Activated T-helper 17 cell treated with anti-CD3 and anti-CD28 coated beads, Interleukin-2, amount 50 U/mL, for 72 hours (primary cell): ENCODE measurements at places on chromosomes 13 and 19. TPM values are rescaled to one million over a fixed set of nuclear protein-coding genes. Genes with fewer than 3 reads are reported as not detected.

PRODH2 gene
- total RNA-seq, result 0.13 TPM

GRCh38 chr19:50721441-50722137 is 1.6 kb upstream of the CLEC11A start:
- no peak for ATAC-seq

- no peak for ATAC-seq
These were observed 112.3 kb downstream of the GADD45B start for GRCh38 chr19:2588081-2588777.

DNA sequence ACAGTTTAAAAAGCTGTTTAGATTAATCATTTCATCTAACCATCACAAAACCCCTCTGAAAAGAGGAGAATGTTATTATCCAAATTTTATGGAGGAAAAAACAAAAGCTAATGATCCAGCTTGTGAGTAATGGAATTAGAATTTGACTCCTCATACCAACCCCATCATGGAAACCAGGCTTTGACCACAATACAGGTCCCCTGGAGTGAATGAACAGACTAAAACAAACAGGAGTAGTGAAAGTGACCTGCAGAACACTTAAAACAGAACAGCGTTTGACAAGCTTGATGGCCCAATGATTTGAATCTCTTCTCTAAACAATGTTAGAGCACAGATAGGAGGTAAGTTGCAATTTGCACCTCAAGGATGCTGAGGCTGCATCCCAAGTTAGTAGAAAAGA is 230.0 kb downstream of the DCT start:
- no peak for ATAC-seq

DNA sequence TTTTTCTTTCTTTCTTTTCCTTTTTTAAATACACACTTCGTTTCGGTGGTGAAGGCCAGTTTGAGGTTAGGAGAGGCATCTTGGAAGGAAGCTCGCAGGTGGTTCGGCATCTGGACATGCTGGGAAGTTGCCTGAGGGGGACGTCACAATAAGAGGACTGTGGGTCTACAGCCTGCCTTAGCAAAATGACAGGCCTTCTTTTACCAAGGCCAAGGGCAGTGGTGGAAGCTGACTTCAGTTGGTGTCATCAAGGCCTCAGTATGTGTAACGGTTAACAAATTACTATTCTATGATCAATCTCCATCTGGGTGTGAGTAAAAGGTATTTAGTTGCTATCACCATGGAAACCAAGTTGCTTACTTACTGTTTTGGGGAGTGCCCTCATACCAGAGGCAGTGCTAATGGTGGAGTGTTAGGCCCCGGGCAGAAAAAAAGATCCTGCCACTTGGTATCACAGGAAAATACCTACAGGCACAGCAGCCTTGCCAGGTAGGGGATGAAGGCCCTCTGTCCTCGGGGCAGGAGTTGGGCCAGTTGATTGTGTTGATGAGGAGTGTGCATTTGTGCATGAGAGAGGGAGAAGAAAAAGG is 10.3 kb downstream of the ACTN4 start:
- peak; percentile 61 for ATAC-seq

DNA sequence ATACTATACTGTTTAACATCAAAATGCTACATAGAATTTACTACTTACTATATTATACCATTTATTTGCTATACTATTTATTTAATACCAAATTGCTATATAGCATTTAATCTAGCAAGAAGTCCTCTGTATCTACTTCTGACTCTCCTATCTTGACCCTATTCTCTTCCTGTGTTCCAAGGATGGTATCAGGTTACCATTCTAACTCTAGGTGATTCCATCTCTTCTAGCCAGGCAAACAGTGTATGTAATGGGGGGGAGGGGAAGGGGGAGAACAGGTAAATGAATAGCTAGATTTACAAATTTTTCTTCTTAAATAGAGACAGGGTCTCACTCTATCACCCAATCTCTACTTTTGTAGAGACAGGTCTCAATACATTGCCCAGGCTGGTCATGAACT is 200.3 kb downstream of the DIAPH3 start:
- no peak for ATAC-seq

- ATAC-seq, result peak; percentile 19
These were observed 7.3 kb downstream of the NKPD1 start for GRCh38 chr19:45153339-45154063.

DNA sequence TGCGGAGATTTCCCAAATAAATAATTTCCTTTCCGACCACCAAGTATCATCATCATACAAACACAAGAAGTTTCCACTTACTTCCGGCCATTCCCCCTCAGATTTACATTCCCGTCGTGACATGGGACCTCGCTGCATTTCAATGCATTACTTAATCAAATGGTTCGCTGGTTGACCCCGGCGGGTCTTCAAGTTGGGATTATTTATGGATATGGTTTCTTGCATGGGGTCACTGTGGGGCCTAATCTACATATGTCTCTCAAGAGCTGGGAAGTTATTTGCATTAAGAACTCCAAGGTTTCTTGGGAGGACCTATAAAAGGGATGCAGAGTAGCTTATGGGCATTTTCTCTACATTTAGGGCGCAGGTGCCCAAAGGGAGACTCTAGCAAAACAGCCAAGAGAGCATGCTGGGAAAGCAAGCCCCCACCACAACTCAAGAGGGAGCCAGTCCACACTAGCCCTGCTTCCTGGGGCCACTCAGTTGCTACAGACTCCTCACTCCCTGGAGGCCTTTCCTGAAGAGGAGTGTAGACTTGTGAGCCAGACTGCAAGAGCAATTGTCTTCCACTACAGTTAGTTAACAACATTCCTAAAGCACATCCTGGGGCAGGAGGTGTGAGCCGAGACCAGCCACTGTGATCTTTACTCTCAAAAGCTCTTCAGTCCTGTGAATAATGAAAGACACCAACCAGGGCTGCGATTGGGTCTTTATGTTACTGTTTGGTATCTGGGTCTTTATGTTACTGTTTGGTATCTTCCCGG is 125.3 kb downstream of the KATNAL1 start:
- ATAC-seq, result no peak
